ENCODE measurements at places on chromosomes 13 and 19.
A peak's percentile ranks its signal among the peaks of the same experiment; 100 is the strongest.

DNA sequence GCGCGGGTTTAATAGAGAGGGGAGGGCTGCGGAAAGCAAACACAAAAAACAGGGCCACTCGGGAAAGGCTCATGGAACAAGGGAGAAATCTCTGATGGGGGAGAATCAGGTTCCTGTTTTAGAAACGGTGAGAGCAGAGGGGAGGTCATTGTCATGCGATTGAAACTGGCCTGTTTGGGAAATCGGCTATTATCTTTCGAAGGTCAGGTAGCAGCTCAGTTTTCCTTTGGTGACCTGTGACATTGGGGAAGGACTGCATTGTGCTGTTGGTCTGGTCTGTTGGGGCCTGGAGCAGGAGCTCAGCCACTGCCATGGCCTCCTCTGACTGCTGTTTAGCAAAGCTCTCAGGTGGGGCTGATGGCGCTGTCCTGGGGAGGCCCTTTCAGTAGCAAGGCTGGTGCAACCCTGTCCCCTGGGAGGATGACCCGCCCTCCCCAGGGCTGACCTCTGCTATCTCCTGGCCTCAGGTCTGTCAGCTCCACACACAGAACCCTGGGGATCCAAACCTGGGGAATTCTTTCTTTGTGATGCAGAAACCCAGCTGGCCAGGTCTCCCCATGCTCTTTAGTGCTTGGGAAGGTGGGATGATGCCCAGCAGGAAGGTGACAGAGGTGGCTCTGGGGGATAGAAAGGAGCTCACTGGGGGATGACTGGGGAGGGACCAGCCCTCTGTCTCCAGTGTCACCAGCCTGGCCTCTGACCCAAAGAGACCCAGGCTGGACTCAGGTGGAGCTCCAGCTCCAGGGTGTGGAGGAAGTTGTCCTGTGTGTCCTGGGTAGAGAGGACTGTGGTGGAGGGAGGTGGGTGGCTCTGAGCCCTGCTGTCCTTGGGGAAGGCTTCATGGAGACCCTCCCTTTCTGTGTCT is 21.2 kb upstream of the CD177 start:
- DNase-seq: no peak

DNA sequence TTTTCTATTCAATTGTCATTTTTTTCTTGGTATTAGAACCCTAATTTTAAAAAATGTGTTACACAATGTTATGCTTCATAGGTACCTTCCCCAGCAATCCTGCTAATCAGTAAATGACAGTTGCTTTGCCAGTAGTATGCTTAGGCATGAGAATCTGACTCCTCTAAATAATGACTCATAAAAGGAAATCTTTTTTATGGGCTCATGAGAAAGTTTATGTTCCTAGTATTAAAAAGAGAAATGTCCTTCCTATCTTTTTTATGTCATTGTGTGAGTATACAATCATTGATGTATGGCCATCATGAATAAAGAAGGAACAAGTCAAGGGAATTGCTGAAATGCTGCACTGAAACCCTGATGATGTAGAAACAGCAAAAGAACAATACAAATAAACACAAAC is 1237.7 kb upstream of the PCDH20 start:
- no peak for DNase-seq

DNA sequence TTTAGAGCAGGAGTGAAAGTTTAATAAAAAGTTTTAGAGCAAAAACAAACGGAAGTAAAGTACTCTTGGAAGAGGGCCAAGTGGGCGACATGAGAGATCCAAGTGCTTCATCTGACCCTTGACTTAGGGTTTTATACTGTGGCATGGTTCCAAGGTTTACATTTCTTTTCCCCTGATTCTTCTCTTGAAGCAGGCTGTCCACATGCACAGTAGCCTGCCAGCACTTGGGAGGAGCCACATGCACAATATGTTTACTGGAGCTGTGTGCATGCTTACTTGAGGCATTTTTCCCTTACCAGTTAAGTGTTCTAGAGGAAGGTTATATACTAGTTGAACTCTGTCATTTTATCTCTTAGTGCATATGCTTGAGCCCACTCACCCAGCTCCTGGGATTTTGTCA is 295.6 kb downstream of the TBC1D4 start:
- DNase-seq: no peak

- peak; percentile 78 for DNase-seq
These were observed 1.5 kb downstream of the MYADM start for GRCh38 chr19:53868892-53869804.

DNA sequence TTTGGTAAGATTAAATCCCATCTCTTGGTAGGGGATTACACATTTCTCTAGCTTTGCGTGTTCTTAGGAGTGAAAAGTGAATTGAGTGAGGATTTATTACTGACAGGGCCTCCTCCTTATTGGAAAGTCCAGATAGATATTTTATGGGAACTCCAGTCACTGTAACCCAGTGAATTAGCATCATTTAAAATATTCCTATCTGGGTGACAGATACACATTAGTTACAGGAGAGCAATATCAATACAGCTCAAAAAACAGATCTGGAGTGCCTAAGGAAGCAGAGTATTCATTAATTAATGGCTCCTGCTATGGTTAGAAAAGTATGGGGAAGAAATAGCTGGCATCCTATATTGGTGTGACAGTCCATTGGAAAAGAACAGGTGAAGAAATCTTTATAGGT is 248.2 kb downstream of the SLITRK6 start:
- no peak for DNase-seq

DNA sequence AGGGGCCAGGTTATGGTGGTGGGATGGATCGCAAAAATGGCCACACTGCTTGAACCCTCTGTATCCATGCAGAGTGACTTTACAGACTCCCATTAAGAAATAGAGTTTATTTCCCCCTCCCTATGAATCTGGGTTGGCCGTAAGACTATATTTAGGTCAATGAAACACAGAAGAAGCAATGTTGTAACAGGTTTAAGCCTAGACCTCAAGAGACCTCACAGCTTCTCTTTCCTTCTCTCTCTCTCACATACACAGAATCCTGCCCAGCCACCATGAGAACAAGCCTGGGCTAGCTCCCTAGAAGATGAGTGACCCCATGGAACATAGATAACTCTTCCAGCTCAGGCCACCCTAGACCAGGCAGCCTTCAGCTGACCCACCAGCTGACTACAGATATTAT is 21.0 kb upstream of the FBL start:
- no peak for DNase-seq

DNA sequence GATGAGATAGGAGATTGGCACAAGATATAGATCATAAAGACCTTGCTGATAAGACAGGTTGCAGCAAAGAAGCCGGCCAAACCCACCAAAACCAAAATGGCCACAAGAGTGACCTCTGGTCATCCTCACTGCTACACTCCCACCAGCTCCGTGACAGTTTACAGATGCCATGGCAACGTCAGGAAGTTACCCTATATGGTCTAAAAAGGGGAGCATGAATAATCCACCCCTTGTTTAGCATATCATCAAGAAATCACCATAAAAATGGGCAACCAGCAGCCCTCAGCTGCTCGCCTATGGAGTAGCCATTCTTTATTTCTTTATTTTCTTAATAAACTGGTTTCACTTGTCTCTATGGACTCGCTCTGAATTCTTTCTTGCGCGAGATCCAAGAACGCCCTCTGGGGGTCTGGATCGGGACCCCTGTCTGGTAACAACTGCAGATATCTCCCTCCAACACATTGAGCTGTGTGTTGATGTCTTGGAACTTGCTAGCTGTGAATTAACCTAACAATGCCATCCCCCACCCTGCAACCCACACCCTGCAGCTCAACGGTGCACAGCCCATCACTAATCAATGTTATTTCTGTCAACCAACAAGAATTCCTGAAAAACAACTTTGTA is 27.1 kb upstream of the GRTP1 start:
- no peak for DNase-seq

GRCh38 chr13:76086729-76087128 is 450.6 kb downstream of the LMO7 start:
- DNase-seq: no peak

GRCh38 chr19:51688671-51689571 is 4.2 kb upstream of the SPACA6 start:
- DNase-seq: peak; percentile 97

DNA sequence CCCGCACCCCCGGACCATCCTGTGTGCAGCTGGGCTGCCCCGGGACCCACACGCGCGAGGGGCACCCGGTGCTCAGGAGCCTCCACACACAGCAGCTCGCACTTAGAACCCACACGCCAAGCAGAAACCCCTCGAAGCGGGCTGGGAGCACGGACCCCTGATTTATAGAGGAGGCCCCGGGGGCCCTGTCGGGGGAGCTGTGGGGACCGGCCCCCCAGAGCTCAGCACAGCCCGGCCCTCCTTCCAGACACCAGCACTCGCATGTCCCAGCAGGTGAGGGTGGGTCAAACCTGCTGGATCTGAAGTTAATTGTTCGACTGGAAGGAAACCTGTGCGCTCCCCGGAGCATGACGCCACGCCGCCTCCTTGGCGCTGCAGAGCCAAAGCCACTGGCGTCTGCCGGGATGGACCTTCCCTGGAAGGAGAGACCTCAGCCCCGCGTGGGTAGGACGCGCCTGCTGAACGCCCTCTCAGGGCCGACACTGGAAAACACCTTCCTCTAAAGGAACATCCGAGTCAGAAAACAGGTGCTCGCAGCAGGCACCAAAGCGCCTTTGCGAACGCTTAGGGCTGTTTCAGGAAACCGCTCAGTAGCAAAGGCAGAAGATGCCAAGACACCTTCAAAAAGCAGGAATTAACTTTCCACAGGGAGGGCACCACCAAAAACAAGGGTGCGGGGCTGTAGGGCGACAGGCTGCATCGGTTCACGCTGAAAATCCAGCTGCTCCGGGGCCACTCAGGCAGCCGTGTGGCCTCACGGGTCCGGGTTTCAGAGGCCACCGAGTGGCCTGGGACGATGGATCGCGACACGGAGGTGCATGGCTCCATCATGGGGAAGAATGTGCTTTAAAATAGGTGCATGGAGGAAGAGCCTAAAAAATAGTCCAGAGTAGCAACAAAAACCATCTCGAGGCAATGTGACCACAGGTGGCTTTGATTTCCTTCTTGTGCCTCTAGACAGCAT is 37.8 kb upstream of the GRTP1 start:
- no peak for DNase-seq

- DNase-seq: no peak
These were observed 933.1 kb downstream of the DIAPH3 start for GRCh38 chr13:59230484-59231264.

GRCh38 chr13:59635589-59635988 is 528.1 kb downstream of the DIAPH3 start:
- DNase-seq: no peak

Measured in astrocyte (in vitro differentiated cells and primary cell).